ENCODE measurements at places on chromosomes 12 and 14.
A peak's percentile ranks its signal among the peaks of the same experiment; 100 is the strongest.

GRCh38 chr14:42715316-42715715 lies 1108.6 kb downstream of the LRFN5 start:
- DNase-seq = no peak

DNA sequence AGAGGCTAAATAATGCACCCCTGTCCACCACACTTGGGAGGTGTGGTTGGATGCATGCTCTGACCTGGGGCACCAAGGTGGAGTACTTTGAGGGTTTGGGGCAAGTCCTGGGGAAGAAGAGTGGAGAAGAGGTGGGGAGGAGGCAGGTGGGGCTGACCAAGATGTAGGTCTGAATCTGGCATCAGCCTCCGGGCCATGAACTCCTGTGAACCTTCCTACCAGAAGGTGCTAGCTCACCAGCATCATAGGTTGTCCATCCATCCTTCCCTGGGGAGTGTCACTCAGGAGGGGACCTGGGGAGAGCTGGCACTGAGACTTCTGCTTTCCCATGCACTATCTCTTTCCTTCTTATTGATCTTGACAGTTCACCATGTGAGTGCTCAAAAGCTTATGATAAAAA lies 13.6 kb upstream of the EMP1 start:
- no peak for DNase-seq

DNA sequence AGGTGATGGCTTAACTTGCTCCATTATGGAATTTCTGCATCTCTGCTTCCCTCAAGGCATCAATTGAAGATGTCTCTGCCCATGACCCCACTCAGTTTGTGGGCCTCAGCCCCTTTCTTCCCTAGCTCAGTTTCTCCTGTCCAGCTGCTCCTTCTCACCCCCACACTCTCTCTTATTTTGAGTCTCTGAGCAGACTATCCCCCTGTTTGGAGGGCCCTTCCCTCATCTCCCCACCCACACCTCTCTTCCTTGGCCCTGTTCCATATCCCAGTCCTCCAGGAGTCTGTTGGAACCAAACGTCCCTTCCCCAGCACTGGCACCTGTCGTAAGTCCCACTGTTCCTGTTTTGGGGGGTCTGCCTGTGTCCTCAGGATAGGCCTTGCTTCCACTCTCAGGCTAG lies 8.3 kb upstream of the KRT1 start:
- DNase-seq = no peak

DNA sequence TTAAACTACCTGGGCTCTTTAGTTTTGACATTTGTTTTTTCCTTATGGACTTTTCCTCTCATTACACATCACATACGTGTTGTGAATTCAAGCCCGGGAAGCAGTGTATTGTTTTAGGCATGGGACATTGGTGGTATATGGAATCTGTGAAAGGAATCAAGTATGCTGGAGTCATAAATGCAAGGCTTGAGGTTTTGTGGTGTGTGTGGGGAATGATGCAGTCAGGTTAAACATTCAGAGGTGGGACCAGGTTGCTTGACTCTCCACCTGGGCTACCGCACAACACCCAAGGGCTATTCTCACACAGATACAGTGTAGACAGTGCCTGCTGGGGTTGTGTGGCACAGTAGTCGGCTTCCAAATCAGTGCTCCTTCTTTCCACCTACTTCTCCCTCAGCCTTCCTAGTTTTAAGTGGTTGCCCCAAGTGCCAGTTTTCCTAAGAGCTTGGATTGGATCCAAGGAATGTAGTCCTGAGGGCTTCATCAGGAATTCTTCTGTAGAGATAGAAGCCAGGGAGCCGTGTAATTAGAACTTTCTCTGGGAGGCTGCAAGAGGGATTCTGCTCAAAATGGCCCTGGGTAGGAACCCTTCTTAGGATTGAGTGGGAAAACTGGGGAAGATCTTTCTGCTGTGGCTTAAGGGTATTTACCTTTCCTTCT lies 243.7 kb downstream of the C12orf75 start:
- no peak for DNase-seq

DNA sequence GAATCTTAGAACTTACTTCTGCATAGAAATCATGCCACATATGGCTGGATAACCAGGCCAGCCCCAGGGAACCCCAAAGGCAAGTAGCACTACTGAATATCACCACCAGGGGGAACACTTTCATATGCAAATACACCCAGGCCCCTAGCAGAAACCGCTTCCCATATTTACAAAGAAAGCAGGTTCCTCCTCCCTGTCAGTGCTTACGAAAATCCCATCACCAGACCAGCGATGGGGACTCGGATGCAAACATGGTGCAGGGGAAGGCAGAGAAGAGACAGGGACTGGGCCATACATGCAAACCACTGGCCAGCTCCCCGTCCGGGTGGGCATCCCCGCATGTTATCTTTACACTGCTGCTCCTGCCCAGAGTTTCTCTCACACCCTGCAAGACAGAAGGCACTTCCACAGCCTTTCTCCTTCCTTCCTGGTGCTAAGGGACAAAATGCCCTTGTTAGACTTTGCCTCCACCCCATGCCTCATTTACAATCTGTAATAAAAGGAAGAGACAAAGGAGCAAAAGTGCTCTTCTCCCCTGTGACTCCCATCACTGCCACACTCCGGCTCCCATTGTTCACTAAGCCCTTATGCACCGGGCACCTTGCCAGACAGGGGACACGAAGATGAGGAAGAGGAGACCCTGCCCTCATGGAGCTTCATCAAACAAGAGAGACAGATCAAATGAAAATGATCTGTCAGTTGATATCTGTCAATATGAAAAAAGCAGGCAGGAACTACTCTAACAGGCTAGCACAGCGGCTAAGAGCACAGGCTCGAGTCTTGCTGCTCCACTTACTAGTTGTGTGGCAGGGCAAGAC lies 62.3 kb downstream of the PTPN21 start:
- DNase-seq = peak; percentile 46

DNA sequence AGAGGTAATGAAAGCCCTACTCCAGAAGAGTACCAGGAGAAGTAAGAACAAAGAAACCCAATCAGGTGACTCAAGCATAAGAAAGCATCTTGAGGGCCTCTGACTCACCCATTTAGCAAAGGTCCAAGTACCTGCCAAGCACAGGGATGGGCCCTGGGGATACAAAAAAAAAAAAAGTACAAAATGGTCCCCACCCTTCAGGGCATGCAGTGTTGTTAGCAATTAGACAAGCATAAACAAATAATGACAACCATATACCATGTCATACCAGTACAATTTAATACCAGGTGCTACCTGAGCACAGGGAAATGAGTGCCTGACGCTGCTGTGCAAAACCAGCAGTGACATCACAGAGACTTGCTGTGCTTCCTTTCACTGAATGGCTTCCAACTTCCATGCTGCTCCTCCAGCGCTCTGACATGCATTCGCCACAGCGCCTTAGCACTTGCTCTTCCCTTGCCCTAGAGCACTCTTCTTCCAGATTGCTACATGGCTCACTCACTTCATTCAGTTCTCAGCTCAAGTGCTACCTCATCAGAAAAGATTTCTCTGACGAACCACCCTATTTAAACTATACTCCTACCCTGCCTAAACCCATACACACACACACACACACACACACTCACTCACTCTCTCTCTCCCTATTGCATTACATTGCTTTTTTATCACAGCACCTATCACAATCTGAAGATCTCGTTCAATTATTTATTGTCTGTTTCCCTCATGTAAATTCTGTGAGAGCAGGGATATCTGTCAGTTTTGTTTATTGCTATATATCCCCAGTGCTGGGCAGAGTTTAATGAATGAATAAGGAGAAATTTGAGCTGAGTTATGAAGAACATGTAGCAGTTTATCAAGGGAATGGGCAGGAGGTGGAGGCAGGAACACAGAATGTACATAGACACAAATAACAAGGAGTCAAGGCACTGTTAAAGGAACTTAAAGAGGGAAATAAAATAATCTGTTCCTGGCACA lies 12.9 kb upstream of the EPS8 start:
- no peak for DNase-seq

- no peak for DNase-seq
Observed at GRCh38 chr12:27048822-27049752, 26.7 kb downstream of the MED21 start.

GRCh38 chr14:60212503-60213371 lies 36.3 kb upstream of the PPM1A start:
- no peak for DNase-seq

- DNase-seq = no peak
Observed at GRCh38 chr14:104202259-104203070, 64.1 kb downstream of the KIF26A start.

DNA sequence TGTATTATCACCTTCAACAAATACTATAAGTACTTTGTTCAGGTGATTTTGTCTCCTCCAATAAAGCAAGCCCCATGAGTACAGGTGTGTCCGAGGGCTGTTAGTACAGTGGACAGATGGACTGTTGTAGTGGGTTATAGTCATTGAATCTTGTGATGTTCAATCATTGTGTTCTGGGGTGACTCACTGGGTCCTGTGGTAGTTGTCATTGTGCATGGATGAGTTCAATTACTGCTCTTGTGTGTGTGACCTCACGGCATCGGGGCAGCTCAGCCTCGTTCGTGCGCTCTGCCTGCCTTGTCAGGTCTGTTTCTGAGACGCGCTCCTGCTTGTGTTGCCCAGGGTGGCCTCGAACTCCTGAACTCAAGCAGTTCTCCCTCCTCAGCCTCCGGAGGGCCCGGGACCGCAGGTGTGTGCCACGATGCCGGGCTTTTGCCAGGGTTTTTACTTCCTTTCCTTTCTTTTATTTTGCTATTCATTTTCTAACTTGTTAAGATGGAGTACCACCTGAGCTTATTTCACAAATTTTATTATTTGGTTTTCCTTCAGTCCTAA lies 72.2 kb downstream of the DDX51 start:
- no peak for DNase-seq

- DNase-seq = no peak
Observed at GRCh38 chr12:96048393-96048969, 13.1 kb upstream of the LTA4H start.

- DNase-seq = peak; percentile 87
Observed at GRCh38 chr12:9634177-9634803, 26.6 kb upstream of the KLRB1 start.

GRCh38 chr12:90037740-90038139 lies 329.1 kb upstream of the ATP2B1 start:
- no peak for DNase-seq

- DNase-seq = peak; percentile 69
Observed at GRCh38 chr12:95117178-95117599, 43.8 kb upstream of the NR2C1 start.

- DNase-seq = no peak
Observed at GRCh38 chr14:66249544-66249943, 236.6 kb upstream of the CCDC196 start.

- no peak for DNase-seq
Observed at GRCh38 chr12:89663577-89664357, 44.9 kb downstream of the ATP2B1 start.

DNA sequence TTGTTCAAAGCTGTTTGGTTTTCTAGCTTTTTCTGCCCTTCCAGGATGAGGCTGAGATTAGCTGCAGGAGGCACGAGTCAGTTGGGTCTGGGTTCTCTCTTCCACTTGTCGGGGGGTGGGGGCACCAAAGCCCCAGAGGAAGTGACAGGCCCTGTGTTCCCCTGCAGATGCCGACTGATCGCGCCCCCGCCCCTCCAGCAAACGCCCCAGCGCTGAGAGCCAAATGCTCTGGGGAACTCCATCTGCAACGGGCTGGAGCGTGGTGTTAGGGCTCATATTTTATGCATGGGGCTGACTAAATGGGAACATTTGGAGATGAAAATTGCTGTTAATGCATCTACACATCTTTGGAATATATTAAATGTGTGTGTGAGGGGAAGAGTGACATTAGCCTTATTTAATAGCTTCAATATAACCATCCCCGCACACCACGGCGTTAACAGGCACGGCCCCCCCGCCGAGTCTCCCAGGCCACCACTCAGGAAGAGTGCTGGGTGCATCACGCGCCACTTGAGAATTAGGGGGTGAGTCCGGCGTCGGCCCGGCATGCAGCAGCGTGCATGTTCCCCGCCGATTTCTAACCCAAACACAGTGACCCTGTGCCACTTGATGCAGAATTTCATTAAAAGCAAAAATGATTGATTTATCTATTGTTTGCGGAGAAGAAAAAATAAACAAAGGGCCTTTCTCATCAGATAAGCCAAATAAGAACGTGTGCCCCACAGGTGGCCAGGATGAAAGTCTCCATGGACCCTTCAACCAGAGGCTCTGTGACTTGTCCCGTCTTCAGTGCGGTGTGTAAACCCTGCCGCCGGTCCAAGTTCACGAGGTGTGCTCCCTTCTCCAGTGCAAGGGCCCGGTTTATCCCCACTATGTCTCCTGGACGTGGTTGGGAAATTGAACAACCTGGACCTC lies 165.0 kb upstream of the RTL1 start:
- DNase-seq = no peak

GRCh38 chr12:24014915-24015832 lies 65.7 kb upstream of the SOX5 start:
- no peak for DNase-seq

DNA sequence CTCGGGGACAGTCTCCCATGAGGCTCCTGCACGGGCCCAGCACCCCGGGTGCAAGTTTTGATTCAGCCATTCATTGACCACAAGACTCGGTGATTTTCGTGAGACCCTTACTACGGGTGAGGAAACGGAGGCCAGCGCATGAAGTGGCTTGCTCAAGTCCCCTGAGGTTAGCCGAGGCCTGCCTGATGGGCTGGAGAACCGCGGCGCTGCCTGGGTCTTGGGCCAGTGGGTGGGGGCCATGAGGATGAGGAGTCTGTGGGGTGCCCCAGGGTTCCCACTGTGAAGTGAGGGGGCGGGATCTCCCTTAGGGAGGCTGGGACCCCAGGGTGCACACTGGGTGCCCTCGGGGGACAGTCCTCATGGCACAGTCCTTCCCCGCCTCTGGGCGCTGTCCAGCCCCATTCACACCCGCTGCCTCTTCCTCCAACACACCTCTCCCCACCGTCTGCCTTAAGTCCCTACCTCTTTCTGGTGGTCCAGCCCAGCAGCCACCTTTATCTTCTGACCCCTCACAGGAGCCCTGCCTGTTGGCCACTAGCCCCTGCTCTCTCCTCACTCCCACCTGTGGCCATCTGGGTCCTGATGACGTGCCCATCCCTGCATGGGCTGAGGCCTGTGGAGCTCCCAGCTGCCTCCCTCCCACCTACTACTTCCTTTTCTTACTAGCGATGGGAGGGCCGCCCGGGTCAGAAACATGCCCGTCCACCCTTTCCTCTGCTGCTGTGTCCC lies 16.3 kb downstream of the BEGAIN start:
- no peak for DNase-seq

DNA sequence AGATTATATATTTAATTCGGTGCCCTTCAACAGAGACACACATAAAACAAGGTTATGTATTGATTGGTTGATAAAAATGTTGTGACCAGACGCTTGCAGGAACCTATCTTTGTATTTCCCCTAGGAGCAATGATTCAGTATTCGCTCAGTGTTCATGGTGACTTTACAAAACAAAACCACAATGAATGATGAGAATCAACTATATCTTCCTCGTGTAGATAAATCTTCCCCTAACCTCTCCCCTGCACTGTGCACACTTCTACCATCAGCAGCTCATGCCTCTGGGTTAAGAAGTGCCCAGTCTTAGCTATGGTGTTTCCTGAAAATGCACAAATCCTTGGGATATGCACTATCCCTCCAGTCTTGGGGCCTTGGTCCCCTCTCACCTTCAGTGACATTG lies 16.3 kb downstream of the RIN3 start:
- DNase-seq = no peak

GRCh38 chr14:102085948-102086708 lies 716 bp downstream of the HSP90AA1 start:
- peak; percentile 68 for DNase-seq

- no peak for DNase-seq
Observed at GRCh38 chr14:64728106-64728505, 23.9 kb downstream of the PLEKHG3 start.

- DNase-seq = no peak
Observed at GRCh38 chr12:123992118-123992825, 19.3 kb downstream of the ZNF664 start.

GRCh38 chr12:131471271-131471905 lies 239.5 kb upstream of the SFSWAP start:
- DNase-seq = no peak

GRCh38 chr14:100015251-100015655 lies 50.0 kb upstream of the EVL start:
- no peak for DNase-seq
